Muscle of leg (tissue), 16 donors: ENCODE measurements at places on chromosomes 6 and 20. TPM values are rescaled to one million over a fixed set of nuclear protein-coding genes. Genes with fewer than 3 reads are reported as not detected.

DNA sequence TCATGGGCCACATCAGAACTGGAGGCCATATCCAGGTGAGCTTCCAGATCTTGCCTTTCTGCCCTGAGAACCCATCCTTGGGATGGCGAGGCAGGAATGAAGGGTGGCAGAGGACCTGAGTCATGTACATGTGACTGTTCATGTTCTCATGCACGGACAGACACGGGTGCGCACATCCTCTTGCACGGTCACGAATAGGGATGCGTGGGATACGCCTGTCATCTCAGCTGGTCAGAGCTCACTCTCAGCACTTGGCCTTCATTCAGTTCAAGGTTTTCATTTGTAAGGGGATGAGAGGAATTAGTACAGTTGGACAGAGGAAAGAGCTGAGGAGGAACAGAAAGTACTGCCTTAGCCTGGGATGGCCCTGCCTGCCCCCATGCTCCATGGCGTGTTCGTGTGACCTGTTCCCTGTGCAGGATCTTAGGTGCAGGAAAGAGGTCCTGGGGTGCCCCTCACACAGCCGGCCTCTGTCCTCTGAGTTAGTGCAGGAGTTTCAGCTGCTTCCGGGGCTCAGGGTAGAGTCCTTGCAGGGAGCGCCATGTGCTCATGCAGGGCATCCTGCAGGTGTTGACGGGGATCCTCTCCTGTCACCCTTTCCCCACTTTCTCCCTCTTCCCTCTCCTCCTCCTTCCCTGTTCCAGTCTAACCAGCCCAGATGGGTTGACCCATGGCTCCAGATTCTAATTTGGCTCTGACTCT, 173.4 kb downstream of the DTNBP1 start:
- DNase-seq: no peak

DNA sequence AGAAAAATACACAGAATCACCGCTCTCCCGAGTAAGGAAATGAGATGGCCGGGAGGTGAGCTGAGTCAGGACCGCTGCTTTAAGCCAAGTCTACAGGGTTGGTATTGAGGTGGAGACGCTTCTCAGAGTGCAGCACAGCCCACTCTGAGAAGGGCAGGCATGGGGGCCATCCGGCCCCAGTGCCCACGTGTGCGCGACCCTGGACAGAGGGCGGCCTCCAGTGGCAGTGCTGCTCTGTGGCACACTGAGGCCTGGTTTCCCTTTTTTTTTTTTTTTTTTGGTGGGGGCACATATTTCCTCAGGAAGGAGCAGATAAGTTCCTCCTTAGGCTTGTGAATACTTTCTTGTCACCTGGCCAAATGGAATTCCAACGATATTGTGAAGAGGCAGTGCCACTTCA, 88.8 kb downstream of the FOXC1 start:
- no peak for DNase-seq

DNA sequence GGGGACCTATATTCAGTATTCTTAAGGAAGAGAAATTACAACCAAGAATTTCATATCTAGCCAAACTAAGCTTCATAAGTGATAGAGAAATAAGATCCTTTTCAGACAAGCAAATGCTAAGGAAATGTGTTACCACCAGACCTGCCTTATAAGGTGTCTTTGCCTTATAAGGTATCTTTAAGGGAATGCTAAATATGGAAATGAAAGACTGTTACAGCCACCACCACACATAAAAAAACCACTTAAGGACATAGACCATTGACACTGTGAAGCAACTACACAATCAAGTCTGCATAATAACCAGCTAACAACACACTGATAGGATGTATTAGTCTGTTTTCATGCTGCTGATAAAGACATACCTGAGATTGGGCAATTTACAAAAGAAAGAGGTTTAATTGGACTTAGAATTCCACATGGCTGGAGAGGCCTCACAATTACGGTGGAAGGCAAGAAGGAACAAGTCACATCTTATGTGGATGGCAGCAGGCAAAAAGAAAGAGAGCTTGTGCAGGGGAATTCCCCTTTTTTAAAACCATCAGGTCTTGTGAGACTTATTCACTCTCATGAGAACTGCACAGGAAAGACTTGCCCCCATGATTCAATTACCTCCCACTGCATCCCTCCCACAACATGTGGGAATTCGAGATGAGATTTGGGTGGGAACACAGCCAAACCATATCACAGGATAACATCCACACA, 119.2 kb upstream of the LAMA2 start:
- DNase-seq: no peak

- DNase-seq: no peak
These were observed 159.4 kb downstream of the FAXC start for GRCh38 chr6:99189823-99190721.

DNA sequence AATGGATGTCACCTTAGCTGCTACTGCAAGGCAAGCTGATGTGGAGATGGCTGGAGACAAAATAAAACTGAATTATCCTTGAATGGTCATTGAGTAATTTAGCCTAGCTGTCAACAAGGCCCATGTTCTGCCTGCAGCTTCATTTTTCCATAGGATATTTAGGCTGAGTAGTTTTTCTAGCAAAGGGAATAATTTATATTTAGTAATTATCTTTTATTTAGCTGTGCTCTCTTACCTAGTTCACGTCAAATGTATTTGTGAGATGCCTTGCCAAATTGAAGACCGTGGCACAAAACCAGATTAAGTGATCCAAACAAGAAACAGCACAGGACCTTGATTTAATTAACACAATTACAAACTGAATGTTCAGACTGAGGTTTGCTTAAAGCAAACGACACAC, 77.4 kb upstream of the CEP162 start:
- DNase-seq: no peak

DNA sequence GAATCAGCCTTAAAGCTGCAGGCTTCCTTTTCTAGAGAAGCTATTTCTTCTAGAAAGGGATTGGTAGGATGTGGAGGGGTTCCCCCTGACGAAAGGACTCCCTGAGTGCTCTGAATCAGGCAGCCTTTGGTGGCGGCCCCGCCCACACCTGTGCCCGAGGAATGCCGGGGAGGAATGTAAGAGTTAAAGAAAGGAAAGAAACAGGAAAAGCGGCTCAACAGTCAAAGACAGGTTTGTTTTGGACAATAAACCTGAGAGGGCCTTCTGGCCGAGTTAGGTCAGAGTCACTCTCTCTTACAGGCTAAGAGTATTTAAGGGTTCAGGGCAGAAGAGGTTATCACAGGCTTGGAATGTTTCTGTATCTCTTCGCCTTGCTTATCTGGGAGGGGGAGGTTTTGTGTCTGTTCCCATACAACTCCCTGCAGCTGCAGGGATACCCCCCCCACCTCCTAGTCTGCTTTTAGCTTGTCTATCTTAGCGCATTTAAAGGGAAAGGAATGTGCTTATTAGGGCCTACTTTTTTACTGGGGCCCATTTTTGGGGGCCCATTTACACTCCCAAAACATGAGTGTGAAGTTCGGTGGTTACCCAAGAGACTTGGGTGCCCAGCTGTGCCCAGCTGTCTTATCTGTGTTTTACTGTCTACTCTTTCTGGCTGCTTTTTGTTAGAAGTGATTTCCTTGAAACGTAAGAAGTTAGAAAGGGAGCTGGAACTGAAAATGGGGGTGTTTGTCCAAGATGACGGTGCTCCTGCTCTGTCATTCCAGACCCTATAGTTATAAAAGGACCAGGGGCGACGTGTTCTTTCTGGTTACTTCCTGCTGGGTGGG, 32.8 kb downstream of the DYNLT1 start:
- no peak for DNase-seq

DNA sequence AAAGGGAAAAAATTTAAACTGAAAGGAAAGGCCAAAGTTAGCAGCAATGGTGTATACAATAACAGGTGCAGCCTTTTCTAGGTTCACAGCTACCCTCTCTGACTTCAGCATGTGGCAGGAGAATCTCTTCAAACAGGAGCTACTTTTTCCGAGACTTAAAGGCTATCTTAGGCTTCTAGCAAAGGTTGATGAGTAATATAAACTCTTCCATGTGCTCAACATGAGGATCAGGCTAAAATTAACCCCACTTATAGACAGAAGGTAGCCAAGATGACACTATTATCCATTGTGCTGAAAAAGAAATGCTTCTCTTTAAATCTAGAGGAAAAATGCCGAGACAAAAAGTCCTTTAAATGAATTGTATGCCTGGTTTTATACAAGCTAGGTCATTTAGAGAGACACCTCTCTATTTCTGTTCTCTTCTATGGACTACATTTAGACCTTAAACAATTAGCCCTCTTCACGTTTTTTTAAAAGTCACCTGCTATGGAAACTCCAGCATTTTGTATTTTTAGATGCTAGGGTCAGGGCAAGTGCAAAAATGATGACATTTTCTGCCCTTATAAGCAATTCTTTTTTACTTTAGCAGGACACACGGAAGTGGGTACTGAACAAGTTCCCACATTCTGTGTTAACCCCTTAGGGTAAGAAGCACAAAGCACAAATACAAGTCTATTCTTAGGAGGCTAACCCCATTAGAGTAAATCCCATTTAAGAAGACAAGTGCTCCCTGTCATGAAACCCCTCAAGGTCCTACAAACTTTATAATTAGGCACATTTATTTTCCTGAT, 216.8 kb upstream of the CITED2 start:
- DNase-seq: peak; percentile 68

DNA sequence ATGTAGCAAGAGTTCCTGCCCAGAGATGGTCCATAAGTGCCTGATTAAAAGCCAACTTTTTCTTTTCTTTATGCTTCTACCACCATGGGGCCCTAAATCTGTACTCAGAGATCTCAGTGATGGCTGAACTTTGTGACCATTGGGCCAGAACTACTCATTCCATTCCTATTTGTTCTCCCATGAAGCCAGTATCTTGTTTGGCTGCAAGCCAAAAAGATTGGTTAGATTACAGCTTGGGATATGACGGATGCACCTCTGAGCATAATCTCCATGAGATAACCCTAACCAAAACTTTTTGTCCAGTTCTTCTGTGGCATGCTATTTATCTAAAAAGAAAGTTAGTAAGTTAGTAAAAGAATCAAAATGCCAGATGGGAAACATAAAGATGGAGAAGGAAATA, 72.2 kb downstream of the PLCB4 start:
- no peak for DNase-seq

DNA sequence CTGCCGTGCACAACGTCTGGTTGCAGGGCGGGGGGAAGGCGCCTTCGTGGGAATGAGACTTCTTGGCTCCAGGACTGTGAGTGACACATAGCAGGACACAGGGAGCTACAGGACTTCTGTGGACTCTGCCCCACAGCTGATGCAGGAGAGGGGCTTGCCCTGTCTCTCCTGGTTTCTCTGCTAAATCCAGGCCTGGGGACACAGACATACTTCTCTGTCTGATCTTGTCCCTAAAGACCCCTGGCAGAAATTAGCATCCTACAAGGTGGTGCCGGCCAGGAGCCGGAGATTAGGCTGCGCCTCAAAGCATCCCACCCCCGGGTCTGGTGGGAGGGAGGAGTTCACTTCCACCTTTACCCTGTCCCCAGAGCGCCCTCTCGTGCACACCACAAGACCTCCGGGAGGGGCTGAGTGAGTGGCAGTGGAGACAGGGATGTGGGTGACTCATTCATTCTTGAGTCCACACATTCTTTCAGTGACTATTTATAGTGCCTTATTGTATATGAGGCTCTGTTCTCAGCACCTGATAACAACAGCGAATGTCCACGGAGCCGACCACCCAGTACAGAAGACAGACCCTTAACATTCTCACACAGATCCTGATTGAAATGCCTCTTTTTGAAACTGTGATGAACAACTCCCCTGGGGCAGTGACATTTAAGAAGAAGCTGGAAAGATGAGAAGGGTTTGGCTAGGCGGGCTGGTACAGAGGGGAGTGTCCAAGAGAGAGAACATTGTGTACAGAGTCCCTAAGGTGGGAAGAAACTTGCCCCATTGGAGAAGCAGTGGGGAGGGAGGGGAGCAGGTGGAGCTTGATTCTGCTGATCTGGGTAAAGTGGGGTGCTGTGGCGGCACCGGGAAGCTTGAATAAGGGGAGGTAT, 39.0 kb downstream of the GMPR start:
- DNase-seq: peak; percentile 77

DNA sequence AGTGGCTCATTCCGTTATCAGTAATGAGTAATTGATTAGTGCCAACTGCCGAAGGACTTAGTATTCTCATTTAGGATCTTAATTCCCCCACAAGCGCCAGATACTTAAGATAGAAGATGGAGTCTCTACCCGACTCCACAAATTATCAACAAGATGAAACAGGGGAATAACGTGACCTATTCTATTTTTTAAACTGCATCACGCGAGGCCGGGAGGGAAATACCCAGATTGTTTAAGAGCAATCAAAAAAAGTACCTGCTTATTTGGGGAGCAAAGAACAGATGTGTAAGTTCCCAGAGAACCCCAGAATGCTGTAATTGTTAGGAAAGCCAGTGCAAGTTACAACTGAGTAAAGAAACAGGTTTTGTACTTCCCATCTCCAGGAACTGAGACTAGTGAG, 1.1 kb upstream of the MAP3K5 start:
- no peak for DNase-seq

DNA sequence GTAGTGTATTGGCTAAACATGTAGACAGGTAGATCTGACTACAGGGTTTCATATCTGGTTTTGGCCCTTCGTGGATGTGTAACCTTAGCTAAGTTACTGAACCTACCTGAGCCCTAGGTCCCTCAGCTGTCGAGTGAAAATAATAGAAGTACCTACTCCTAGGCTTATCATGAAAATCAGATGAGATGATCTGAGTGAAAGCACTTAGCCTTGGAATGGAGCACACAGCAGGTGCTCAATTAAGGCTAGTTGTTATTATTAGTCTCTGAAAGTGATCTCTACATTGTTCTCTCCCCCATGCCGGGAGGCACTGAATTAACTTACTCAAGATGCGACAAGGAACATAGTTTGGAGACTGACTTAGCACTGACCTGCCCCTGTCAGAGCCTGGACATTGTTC, 174.7 kb upstream of the ZNF217 start:
- DNase-seq: no peak

GRCh38 chr20:51383891-51384510, 158.5 kb downstream of the NFATC2 start:
- DNase-seq: no peak

DNA sequence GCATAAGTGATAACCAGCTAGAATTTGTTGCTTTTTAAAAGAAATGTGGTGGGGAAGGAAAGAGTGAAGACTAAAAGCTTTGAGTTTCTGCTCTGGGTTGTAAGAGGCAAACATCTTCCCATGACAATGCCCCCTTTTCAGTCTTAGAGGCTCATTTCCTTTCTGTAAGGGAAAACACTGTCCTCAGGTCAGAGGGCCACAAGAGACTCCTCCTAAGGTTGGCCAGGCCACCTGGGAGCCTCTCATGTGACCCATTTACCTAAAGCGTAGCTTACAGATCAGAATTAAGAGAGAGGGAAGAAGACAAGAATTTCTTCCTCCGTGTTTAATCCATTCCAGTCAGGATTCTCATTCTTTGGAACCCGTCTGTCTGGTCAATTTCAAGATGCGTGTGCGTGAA, 220.4 kb upstream of the HEY2 start:
- no peak for DNase-seq

IPCEF1 gene
- 1.4 TPM for total RNA-seq

CST5 gene
- not detected for total RNA-seq

PRSS35 gene
- 102 TPM for total RNA-seq

GRIK2 gene
- 1.3 TPM for total RNA-seq

PTGIS gene
- 23.8 TPM for total RNA-seq

RSPH9 gene
- 0.49 TPM for total RNA-seq

IL17A gene
- total RNA-seq: not detected
